ENCODE measurements at places on chromosomes 2 and 18.

DNA sequence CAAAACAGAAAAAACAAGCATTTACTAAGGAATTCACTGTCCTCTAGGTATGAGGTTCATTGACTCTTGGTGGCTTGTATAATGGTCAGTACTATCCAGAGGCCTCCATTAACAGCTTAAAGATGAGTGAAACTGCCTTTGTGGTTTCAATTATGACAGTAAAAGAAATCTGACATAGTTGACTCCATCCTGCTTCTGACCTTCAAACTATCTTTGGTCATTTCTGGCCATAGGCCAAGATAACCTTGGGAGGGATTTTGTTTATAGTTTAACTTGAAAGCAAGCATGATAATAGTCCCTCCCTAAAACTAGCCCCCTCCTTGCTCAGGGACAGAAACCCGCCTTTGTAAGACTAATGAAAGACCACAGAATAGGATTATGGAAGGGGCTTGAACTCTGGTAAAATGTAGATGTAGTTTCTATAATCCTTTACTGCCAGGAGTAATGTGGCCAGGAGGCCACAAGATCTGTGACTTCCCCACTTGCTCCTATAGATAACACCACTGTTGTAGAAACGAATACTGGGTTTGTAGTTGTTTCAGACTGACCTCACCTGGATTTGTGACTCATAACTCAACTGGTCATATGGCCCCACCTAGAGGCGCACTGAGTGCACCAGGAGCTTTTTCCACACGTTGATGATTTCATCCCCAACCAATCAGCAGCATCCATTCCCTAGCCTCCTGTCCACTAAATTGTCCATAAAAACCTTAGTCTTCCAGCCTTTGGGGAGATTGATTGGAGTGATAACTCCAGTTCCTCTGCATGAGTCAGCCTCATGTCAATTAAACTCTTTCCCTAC, 8.6 kb upstream of the PLEKHM3 start:
- H3K4me1 ChIP-seq = no peaks in the 10 kb centered on the region
- H3K36me3 ChIP-seq = no peaks in the 10 kb centered on the region
- no peak overlapping the region for H3K27ac ChIP-seq
- H3K4me3 ChIP-seq = no peak overlapping the region
- no peak for DNase-seq
- peaks cover 4% of the 10 kb centered on the region for H3K27me3 ChIP-seq

DNA sequence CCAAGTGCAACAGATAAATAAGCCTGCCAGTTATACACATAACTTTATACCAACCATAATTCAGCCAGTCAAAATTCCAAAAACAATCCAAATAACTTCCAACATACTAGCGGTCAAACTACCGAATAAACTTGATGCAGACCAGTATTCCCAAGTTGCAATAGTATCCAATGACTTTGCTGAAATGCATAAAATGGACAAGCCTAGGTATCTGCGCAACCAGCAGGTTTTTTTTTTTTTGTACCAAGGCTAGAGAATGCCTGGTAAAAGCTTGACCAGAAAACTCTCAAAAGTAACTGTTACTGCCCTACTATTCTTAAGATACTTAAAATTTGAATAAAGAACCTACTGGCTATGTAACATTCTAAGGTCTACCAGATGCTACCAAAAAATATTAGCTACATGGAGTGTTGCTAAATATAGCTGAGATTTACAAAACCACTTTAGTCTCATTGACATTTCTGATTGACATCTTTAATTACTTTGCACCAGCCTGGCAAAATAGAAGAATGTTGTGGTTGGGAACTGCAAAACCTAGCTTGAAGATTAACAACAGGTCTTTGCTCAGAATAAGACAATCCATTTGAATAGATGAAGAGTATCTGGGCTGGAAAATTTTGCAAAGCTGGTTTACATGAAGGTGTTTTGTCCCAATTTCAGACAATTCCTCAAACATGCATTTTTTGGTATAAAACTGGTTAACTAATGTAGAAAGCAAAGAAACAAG, 7.3 kb downstream of the SRSF7 start:
- peaks cover 39% of the 10 kb centered on the region for H3K36me3 ChIP-seq
- H3K27me3 ChIP-seq = no peaks in the 10 kb centered on the region
- H3K4me3 ChIP-seq = peak overlapping the region; percentile 8

GRCh38 chr2:145025382-145025781, 505.5 kb upstream of the ZEB2 start:
- DNase-seq = no peak
- no peak overlapping the region for H3K27ac ChIP-seq
- H3K36me3 ChIP-seq = no peaks in the 10 kb centered on the region

DNA sequence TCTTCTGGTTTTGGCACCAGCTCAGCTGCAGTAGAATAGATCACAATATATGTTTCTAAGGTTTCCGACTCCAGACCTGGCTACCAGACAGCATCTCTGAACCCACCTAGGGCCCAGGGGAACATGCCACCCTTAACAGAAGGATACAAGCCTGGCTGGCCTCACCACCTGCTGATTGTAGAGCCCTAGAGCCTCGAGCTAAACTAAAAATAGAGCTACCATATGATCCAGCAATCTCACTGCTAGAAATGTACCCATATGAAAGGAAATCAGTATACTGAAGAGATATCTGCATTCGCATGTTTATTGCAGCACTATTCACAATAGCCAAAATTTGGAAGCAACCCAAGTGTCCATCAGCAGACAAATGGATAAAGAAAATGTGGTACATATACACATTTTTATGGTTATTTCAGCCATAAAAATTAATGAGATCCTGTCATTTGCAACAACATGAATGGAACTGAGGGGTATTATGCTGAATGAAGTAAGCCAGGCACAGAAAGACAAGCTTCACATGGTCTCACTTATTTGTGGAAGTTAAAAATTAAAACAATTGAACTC, 242.4 kb upstream of the SLC39A10 start:
- H3K4me3 ChIP-seq = no peak overlapping the region
- no peaks in the 10 kb centered on the region for H3K27me3 ChIP-seq
- no peak for DNase-seq

DNA sequence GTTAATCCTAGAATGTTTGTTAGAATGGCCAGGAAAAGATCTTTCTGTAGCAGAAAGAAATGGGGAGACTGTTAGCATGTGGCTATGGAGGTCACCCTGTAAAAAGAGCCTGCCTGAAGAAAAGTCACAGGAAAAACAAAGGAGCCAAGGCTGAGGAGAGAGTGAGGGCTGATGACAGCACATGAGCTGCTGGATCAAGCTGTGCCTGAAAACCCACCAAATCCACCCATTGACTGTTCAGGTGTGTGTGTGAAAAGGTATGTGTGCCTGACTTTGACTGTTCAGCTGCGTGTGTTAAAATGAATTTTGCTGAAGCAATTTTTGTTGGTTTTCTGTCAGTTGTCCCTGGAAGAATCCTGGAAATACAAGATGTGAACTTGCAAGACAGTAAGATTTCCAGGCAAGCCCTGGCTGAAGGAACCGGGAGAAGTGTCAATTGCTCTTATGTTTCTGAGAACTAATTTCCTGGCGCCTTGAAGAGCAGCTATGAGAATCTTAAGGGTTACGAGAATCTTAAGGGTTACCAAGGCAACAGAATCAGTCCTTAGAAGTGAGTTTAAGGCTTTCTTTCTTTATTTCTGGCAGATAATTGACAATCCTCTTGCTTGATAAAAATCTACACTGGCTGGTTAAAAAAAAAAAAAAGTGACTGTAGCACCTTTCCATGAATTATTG, 73.0 kb upstream of the LGALSL start:
- no peak overlapping the region for H3K4me3 ChIP-seq
- H3K27me3 ChIP-seq = peaks cover 26% of the 10 kb centered on the region
- no peak overlapping the region for H3K27ac ChIP-seq
